LNCaP clone FGC (cell line): ENCODE measurements at places on chromosomes 4 and X.
A peak's percentile ranks its signal among the peaks of the same experiment; 100 is the strongest.

GRCh38 chrX:119482481-119483480, 14.5 kb downstream of the SLC25A5 start:
- no peak for DNase-seq

DNA sequence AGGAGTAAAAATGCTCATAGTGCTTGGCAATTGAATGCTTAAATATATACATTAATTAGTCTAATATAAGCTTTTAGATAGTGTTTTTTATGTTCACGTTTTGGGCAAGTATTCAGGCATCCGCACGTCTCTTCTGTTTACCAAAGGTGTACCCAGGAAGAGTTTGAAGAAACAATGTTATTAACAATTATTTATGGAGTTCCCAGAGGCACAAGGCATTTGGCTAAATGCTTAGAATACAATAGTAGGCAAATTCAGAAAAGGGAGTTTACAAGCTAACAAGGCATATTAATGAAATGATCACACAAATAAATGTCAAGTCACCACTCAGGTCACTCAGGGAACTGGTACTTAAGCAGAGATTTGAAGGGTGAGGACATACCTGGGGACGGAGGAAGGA, 294.8 kb downstream of the TENM3 start:
- DNase-seq = no peak

DNA sequence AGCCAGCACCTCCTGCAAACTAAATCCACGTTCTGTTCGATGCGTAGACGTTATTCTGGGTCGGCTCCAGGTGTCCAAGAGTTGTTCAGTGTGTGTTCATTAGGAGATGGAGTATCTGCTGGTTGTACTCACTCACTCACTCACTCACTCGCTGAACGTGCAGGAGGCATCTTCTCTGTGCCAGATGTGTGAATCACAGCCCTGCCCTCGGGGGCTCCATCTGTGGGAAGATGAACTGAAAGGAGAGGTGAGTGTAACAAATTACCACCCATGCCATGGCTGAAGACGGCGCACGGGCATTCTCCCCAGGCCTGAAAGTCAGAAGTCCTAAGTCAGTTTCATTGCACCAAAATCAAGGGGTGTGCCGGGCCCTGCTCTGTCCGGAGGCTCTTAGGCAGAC, 16.1 kb downstream of the NSG1 start:
- no peak for DNase-seq

GRCh38 chr4:155543126-155543765, 123.4 kb upstream of the GUCY1A1 start:
- DNase-seq = no peak

DNA sequence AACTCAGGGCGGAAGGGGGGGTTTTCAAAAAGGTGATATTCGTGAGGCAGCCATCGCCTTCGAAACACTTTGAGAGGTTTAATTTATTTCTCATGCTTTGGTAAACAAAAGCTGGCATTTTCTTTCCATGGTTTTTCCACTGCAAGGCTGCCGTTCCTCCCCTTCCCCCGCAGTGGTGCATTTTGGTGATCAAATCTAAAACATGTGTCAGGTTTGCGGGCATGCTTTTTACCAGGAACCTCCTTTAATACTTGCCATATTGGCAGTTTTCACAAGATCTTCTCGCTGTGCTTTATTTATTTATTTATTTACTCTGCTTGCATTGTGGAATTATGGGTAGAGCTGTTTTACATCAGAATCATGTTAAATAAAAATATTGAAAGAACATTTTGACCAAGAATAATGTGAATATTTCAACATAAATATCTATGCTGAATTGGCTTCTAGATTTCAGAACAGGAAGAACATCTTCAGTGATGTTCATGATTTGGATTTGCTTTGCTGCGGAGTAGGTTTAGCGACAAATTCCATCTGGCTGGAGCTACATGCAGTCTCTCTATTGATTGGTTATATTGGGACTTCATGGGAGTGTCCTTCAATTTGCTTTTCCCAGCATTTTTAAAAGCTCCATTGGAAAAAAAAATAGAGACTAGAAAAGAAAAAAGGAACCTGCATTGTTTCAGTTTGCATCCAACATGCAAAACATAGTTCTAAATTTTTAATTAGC, 54.4 kb downstream of the STOX2 start:
- DNase-seq = no peak

- DNase-seq = peak; percentile 36
Measured at GRCh38 chr4:26058537-26058936, 144.5 kb downstream of the SMIM20 start.

DNA sequence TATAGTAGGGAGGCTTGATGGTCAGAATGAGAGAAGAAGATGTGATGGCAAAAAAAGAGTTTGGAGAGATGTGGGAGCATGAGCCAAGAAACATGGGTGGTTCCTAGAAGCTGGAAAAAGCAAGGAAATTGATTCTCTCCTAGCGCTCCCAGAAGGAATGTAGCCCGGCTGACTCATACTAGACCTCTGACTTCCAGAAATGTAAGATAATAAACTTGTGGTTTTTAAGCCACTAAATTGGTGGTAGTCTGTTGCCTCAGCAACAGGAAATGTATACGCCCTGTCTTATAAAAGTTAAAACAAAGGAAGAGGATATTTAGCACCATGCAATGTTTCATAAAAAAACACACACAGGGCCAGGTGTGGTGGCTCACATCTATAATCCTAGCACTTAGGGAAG, 182.7 kb upstream of the PCDH7 start:
- no peak for DNase-seq

GRCh38 chr4:105674011-105674410, 34.5 kb downstream of the INTS12 start:
- no peak for DNase-seq

- no peak for DNase-seq
Measured at GRCh38 chr4:73721909-73722308, 18.5 kb upstream of the CXCL8 start.

- no peak for DNase-seq
Measured at GRCh38 chrX:2967998-2968909, 38.1 kb upstream of the ARSH start.

- DNase-seq = no peak
Measured at GRCh38 chr4:40196724-40197281, at the start of gene RHOH. RHOH (plus strand) TSS chr4:40197031; CDS start chr4:40243387, 46,356 bp downstream.

GRCh38 chr4:116953947-116954346, 131.4 kb downstream of the TRAM1L1 start:
- DNase-seq = no peak

DNA sequence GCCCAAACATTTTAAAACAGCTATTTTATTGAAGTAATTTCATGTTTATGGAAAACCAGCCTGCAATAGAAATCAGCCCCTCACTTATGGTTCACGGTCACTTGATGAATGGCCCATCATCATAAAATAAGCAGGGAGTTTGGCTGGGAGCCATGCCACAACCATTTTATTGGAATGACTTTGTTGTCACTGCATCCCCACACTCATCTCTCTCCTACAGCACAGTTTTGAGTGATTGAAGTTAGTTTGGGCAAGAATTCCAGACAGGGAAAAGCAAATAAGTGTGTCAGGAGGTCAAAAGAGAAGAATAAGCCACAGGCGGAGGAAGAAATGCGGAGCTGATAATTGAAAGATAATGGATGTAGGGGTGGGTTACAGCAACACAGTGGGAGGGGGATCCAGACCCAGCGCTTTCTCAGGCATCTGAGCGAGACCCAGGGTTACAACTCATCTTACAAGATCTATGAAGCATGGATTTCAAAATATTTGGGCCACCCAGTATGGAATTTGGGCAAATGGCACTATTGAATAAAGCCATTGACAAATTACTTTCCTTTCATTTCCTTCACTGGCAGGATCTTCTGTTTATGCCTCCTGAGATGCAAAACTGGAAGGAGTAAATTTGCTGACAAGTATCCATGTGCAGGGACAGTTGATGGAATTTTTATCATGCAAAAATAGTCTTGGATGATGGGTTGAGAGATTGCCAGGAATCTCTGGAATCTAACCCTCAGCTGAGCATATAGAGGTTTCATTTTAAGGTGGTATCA, 100.8 kb downstream of the SHROOM3 start:
- no peak for DNase-seq

- DNase-seq = peak; percentile 74
Measured at GRCh38 chr4:76716020-76716419, 181.9 kb downstream of the SOWAHB start.

DNA sequence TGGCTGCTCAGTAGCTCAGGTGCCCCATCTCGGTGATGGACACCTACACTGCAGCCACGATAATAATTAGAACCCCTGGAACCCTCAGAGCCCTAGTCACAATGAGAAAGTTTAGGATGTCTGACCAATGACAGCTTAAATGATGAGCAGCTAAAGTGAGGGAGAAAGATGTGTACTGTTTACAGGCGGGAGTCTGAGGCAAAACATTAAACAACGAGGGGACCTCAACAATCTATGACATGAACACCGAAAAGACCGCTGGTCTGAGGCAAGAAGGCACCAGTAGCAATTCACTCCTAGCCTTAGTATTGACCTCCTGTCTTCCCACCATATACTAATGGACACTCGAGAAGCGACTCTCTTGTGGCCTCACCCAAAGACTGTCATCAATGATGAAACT, 369.5 kb upstream of the SMIM31 start:
- DNase-seq = no peak

DNA sequence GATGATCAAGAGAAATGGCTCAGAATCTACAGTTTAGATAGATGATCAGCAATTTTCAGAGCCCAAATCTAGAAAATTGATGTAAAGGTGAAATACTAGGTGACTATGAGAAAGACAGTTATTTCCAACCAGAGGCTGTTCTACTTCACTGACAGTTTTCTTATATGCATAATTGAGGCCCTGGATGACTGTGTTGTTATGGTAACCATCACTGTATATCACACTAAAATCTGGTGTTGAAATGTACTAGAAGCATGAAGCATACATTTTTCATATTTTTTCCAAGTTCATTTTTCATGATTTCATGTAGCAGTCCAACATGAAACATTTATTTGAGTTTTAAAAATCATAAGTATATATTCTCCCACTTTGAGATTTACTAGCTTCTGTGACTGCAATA, 87.4 kb downstream of the ATXN3L start:
- no peak for DNase-seq

DNA sequence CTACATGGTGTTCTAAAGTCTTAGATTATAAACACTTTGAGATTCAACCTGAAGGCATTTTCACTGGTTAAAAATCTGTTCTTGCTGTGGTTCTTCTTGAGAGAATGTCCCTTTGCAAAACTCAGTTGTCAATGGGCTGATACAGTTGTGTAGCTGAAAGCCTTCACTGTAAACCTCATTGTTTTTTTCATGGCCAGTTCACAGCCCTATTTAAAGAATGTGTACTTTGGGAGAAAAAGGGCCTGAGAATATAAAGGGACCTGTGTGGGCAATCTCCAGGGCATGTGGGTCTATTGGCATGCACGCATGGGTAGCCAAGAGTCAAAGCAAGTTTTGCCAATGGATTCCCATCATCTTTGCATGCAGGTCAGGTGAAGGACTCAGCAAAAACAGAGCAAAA, 7.8 kb upstream of the MAP7D3 start:
- DNase-seq = no peak

DNA sequence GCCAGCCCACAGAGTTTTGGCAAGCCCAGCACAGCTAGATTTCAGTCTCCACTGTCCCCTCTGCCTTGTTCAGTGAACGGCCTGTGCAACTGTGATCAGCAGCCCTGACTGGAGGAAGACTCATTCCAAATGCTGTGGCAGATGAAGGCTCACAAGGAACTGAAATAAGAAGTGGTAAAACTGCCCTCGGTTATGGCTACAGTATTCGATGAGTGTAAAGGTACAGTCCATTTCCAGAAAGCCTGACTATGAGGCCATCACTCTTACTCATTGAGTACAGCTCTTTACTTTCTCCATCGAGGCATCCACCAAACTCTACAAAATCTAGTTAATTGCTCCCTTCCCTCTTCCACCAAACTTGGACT, 69.1 kb downstream of the RHOH start:
- DNase-seq = no peak

- DNase-seq = no peak
Measured at GRCh38 chr4:16334601-16335000, 108.3 kb upstream of the TAPT1 start.

GRCh38 chr4:176300565-176300964, 19.2 kb upstream of the SPCS3 start:
- DNase-seq = no peak

DNA sequence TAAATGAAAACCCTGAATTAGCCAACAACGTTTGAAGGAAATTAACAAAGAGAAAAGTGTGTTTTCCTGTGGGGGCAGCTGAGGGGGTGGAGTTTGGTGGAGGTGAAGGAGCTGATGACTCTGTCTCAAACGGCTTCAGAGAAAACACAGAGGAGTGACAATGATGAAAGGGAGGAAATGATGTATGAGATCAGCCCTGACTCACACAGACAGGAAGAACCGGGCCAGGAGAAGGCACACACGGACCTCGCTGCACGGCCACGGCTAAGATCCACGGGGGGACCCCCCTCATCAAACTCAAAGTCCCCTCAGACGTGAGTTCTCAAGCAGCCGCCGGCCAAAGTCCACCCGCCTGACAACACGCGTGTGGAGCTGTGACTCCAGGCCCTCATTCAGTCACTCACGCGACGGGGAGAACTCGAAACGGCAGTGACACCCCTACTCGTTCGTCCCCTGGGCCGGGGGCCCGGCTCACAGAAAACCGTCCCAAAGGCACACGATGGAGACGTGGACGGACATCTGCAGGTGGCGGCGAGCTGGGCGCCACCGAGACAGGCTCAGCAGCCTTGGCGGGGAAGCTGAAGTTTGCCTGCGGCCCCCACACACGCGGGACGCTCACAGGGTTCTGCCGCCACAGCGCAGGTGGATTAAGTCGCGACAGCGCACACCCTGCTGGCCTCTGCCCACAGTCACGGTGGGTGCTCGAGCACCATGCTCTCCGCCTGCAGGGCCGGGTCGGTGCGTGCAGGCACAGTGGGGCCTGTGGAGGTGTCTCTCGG, 28.8 kb downstream of the PPP2R3B start:
- DNase-seq = no peak

- peak; percentile 42 for DNase-seq
Measured at GRCh38 chr4:163548481-163549243, 54.2 kb downstream of the TMA16 start.

DNA sequence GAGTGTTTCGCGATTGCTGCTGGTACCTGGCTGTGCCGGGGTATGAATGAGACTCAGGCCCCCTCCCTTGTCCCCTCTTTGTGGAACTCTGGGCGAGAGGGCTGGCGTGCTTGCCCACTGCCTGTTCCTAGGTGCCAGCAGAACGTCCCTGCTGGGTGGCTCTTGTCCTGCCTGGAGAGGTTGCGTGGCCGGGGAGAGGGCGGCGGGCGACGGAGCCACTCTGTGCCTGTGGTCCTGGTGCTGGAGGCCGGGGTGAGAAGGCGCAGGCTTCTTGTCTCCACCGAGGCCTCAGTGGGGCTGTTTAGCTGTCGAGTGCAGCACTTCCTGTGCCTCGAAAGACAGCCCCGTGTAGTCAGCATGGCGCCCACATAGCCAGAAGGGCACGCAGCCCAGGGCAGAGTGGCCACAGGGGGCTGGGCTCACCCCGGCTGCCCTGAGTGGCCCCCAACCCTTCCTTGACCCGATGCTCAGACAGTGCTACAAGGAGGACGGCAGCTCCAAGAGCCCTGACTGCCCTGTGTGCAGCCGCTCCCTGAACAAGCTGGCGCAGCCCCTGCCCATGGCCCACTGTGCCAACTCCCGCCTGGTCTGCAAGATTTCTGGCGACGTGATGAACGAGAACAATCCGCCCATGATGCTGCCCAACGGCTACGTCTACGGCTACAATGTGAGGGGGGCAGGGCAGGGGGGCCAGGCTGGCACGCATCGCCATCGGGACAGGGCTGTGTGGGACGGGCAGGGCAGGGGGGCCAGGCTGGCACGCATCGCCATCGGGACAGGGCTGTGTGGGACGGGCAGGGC, 8.9 kb upstream of the UVSSA start:
- no peak for DNase-seq

- DNase-seq = no peak
Measured at GRCh38 chr4:16865897-16866283, 32.6 kb downstream of the LDB2 start.
